ENCODE measurements at places on chromosomes 7 and 10. TPM values are rescaled to one million over a fixed set of nuclear protein-coding genes. Genes with fewer than 3 reads are reported as not detected.

Gene SLC18A3
- total RNA-seq = not detected

Gene FOXP2
- total RNA-seq = 0.37 TPM

Gene ZNF804B
- not detected for total RNA-seq

Gene ZNF212
- total RNA-seq = 5.9 TPM

Gene AKR1C8
- not detected for total RNA-seq

Gene PHF14
- 29.4 TPM for total RNA-seq

Gene GRID2IP
- total RNA-seq = not detected

Gene REEP3
- total RNA-seq = 13.1 TPM

Gene SLC16A12
- 0.20 TPM for total RNA-seq

Gene THNSL1
- 9.6 TPM for total RNA-seq

DNA sequence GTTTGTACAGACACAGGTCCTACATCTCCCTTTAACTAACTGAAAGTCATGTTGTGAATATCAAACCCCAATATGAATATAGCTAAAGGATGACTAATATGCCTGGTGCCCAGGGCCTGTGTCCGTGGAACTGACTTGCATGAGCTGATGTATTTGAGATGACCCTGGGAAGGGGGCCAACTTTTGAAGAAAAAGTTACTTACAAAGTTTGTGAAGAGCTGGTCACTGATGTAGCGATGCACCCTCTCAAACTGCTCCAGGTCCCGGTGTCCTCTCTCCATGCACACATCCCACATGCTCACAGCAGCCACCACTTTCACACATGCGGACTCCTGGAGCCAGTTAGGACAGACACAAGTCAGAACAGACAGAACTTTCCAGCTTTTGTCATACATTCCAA is 106.2 kb downstream of the ABCC2 start:
- DNase-seq = no peak

GRCh38 chr10:123868038-123869019 is 23.3 kb downstream of the CPXM2 start:
- DNase-seq = no peak

DNA sequence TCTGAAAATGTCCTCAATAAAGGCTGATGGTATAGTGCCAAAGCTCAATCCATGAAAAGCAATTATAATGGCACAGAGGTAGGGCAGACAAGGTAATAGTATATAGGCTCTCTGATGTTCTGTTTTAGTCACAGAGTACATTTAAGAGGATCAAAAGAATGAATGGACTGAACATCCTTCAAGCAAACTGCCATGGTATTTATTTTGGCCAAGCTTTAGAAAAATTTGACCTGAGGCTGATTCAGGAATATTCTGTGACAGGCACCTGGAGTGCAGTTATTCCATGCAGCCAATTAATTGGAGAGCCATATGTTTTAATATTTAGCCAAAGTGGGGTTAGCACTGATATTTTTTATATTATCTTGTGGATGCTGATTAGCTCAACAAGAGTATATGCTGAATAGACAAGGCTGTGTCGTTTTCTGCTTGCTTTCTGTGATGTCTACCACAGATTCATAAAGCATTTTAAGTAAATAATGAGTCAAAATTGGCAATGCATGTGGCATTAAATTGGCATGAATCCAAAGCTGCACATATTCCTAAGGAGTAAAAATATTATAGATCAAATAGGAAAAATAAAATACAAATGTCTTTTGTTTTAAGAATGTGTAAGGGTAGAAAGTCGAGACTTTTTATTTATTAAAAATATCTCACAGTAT is 177.4 kb downstream of the PCLO start:
- no peak for DNase-seq

DNA sequence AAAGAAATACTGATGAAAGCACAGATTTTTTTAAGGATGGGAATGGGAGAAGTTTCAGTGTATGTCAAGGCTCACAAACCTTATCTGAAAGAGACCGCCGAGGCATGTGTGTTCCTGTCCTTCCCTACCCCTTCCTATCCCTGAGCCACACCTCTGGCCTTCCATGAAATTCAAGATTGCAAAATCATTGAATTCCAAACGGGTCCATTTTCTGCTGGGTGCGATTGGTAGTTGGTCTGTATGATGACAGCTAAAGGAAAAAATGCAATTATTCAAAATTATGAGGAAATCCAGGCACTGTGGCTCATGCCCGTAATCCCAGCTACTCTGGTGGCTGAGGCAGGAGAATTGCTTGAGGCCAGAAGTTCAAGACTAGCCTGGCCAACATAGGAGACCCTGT is 170.1 kb downstream of the ARHGAP12 start:
- no peak for DNase-seq

GRCh38 chr7:23514755-23515154 is 17.0 kb downstream of the TRA2A start:
- no peak for DNase-seq

GRCh38 chr7:34043461-34044305 is 138.3 kb downstream of the BMPER start:
- no peak for DNase-seq

DNA sequence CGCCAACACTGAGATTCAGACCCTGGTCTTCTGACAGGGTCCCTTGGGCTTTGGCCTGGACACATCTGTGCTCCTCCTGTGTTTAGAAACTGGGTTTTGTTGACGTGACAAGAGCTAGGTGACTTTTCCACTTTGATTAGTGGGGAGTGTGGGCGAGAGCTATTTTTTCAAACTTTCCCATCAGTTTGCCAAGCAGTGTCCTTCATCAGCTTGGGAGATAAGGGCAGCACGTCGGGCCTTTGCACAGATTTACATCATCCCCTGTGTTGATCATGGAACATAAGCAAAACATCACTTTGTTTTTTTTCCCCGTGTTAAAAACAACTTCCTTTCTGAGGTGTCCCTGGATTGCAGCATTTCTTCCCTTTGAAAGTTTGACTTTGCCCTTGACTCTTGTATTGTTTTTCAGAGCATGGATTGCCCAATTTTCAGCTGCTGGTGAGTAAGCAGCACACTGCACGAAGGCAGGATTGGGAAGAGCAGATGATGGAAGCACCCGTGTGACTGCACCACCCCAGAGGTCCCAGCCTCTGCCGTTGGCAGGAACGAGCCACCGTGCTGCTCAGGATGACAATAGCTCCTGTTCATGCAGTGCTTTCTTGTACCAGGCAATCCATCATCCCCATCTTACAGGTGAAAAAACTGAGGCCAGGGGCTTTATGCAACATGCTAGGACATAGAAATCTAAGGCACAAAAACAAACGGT is 6.4 kb upstream of the IGFBP1 start:
- peak; percentile 52 for DNase-seq

- no peak for DNase-seq
These were observed 548.3 kb upstream of the ANKRD30A start for GRCh38 chr10:36577126-36577525.

DNA sequence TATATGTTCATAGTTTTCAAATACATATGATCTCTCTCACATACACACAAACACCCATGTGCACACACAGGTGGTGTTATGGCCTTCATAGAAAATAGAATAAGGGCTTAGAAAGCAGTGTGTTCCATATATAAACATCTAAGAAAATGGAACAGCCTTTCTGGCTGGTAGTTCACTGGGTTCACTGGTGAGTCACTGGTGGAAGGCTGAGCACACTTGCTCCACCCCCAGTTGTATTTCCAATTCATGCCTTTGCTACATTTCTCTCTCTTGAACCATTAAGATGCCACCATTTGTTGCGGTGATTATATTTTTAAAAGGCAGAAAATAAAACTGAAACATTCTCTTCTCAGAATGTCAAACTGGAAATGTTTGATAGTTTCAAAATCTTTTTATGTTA is 252.1 kb downstream of the GLI3 start:
- peak; percentile 39 for DNase-seq

DNA sequence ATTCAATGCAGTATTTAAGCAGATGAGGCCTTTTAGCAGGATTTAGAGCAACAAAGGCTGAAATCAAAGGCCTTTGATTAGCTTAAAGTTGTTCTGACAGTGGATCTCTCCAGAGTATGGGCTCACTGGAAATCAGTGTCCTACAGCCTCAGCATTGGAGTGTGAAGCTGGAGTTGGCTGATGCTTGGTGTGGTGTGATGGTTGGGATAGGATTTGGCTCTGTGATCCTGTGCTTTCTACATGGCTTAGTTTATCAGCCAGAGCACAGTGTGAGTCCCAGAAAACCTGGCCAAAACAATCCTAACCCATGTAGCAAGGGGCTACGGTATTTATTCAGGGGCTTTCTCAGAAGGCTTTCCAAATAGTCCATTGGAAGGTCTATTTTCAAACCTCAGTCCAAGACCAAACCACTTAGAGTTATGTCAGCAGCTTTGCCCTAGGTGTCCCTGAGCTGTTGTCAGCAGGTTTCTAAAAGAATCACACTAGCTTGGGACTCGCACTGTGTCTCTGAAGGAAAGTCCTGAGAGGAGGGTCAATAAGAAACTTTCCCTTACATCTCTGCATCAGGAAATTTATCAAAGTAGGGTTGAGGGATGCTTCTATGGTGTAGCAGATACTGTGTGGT is 65.4 kb upstream of the ANKRD1 start:
- no peak for DNase-seq

GRCh38 chr7:105975770-105976417 is 12.8 kb downstream of the CDHR3 start:
- DNase-seq = peak; percentile 54

DNA sequence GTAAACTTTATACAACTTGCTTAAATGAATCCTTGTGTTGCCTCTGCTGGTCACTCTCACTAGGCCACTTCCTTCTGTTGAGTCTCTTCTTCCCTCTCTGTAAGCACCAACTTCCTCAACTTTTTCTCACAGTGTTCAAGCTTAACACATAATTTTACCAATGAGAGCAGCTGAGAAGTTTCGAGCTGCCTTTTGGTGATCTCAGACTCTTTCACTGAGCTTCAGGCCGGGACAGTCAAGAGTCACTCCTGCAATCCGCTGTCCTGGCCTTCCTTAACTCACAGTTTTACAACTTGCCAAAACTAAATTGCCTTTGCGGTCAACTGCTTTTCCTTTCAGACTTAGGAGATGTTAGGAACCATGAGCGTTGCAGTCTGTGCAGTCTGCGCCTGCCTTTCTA is 47.4 kb downstream of the PRPF18 start:
- no peak for DNase-seq

GRCh38 chr7:37110660-37111424 is 337.8 kb downstream of the ELMO1 start:
- DNase-seq = peak; percentile 8

GRCh38 chr7:20560325-20561180 is 54.9 kb upstream of the ABCB5 start:
- no peak for DNase-seq
